ENCODE measurements at places on chromosomes 12 and 14.

DNA sequence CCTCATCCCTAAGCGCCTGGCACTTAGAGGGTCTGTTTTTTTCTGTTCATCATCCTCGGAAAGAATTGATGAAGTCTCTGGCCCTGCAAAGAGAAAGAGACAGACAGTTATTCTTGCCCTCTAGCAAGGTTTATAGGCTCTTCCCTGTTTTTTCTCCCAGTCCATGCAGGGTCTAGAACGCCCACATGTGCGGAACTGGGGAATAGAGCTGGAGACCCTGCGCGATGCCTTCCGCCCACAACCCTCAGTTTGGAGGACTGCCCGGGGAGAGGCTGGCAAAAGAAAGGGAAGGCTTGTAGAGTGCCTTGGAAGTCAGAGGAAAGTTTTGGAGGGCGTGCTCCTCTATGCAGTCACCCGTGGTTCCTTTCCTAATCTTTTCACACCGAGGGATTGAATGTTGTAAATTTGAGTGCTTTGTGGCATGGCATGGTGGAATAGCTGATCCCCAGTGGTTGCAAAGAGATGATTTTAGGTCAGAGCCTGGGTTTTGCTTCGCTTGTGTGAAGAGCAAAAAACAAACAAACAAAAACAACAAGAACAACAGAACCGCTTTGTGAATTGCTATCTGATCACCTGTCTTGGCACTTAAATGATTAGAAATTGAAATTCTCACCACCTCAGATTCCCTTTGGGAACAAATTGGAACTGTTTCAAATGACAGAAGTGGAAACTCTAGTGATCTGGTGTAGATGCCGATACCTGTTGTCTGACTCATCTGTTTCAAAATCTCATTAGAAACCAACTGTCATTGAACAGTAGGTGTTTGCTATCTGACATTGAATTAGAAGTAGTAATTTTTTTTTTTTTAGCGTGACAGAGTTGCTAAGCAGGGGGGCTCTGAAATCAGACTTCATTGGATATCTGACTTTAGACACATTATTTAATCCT, 947 bp downstream of the GAS2L3 start:
- peak; percentile 16 for DNase-seq

DNA sequence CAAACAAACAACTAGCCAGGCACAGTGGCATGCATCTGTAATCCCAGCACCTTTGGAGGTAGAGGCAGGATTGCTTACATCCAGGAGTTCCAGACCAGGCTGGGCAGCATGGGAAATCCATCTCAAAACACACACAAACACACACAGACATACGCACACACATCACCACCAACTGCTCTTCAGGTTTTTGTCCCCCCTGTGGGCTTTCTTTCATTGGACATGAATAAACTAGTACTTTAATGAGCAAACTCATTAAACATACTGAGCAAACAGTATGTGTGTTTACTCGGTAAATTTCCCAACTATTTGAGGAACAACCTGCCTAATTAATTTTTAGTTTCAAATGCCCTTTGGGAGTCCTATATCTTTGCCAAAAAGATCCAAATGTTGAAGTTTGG, 10.1 kb upstream of the RASSF3 start:
- no peak for DNase-seq

GRCh38 chr12:124259154-124260066, 35.5 kb upstream of the RFLNA start:
- DNase-seq: no peak

DNA sequence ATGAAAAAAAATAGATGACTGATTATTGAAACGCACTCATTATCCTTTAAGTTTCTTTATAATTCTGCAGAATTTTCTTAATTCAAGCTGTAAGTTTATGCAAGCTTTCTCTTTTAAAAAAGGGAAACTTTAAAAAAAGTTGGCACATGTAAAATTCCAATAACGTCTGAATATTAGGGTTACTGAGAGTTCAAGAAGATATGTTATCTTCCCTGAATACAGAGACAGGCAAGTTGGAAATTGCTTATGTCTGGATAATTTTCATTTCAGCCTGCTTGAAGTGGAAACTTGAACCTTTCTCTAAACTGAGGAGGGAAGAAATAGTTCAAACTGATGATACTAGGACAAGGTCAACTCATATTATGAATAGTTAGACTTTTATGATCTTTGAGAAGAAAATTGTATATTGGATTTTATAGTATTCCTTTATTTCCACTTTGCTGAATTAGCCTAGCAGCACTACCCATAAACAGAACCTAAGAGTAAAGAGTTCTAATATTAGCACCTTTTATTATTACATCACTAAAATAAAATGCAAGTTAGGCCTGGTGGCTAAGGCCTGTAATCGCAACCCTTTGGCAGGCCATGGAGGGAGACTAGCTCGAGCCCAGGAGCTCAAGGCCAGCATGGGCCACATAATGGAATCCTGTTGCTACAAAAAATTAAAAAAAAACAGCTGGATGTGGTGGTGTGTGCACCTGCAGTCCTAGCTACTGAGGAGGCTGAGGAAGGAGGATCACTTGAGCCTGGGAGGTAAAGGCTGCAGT, 288.0 kb downstream of the TRHDE start:
- no peak for DNase-seq

Measured in astrocyte of the spinal cord (primary cell).